KG1 (cell line): ENCODE measurements at places on chromosomes 5 and 9.

DNA sequence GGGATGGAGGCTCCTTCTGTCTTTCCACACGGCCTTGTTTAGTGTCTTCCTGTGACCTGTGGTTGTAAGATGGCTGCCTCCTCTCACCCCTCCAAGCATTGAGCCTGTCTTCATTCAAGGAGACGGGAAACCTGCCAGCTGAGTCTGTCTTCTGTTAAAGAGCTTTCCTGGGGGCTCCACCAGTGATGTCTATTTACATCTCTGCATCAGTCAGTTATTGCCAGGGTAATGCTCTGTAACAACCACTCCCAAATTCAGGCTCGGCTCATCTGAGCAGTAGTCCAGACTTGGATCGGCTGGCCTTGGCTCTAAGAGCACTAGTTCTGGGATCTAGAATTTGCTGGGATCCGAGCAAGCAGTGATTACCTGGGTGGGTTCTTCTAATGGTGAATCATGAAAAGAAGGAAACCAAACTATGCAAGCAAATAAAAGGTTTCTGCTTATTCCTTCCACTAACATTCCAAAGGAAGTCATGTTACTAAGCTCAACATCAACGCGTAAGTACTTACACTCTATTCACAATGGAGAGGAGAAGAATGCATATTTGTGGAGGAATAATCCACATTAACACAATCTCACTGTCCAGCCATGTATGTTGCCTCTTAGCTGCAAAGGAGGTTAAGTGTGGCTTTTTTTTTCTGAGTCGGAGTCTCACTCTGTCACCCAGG is 61.7 kb downstream of the GALNT12 start:
- DNase-seq = no peak

DNA sequence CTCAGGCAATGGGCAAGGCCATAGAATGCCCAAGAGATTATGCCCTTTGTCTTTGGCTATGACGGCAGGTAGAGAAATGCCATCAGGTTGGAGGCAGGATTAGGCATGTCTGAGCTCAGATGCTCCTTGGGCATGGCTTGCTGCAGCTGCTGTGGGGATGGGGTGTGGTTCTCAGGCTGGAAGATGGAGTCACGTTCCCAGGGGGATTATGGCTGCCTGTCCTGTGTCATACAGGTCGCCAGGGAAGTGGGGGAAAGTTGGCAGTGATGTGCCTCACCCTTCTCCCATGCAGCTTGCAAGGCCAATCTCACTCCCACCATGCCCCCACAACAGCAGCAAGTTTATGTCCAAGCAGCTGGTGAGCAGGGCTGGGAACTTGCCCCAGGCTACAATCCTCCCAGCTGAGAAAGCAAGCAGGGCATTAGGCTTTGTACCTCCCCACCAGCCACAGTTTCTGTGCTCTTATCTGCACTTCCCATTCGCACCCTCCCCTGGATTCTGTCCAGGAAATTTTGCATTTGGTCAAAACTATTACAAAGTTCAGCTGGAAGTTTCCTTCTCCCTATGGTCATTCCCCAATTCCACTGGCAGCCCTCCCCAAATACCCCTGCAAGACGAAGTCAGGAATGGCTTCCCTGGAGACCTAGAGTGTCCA is 1788.0 kb upstream of the NUDT12 start:
- DNase-seq = no peak

GRCh38 chr5:172624996-172625964 is 15.8 kb upstream of the NEURL1B start:
- DNase-seq = no peak

- no peak for DNase-seq
Observed at GRCh38 chr5:180641566-180641900, 7.9 kb downstream of the FLT4 start.

DNA sequence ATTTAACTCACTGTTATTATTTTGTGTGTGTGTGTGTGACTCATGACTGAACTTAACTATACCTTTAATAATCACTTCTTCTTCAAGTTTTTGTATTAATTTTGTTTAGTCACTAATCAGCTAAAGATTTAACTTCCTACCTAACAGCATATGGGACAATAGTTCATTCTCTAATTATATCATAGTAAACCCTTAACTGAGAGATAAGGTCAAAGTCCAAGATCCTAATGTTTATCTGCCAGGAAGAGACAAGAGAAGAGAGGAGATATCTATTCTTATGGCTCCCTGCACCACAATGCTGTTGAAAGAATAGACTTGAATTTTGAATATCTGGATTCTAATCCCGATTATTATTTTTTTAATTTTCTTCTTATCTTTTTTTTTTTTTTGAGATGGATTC is 28.1 kb downstream of the FREM1 start:
- DNase-seq = no peak

DNA sequence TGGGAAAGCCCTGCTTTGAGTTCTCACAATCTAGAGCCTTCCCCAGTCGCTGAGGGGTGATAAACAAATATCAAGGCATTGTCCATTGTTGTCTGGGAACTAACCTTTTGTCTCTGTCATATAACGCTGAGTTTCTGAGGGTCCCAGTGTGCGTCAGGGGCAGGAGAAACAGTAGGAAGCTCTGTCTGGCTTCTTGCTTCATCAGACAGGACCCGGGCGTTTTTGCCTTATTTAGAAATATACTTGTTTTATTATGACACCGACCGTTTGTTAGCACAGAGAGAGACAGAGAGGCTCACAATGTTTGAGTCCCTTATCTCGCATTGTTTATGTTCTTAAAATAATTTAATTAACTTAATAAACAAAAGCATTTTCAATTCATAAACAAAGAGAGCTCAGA is 204.9 kb upstream of the GAS1 start:
- DNase-seq = no peak

GRCh38 chr5:33755231-33755630 is 136.6 kb downstream of the ADAMTS12 start:
- DNase-seq = no peak

- DNase-seq = no peak
Observed at GRCh38 chr5:78651468-78651867, 2.9 kb upstream of the LHFPL2 start.
